ENCODE measurements at places on chromosomes 6 and 20. TPM values are rescaled to one million over a fixed set of nuclear protein-coding genes. Genes with fewer than 3 reads are reported as not detected.

- no peak for DNase-seq
These were observed 43.3 kb downstream of the VAPB start for GRCh38 chr20:58432186-58432954.

Gene FOXC1
- 3.5 TPM for total RNA-seq

Gene EDN3
- not detected for total RNA-seq

Gene CYP39A1
- 4.7 TPM for total RNA-seq

Data from Right ventricle myocardium superior (tissue), 1 donor.